ENCODE measurements at places on chromosomes 6 and 20. TPM values are rescaled to one million over a fixed set of nuclear protein-coding genes. Genes with fewer than 3 reads are reported as not detected.

DNA sequence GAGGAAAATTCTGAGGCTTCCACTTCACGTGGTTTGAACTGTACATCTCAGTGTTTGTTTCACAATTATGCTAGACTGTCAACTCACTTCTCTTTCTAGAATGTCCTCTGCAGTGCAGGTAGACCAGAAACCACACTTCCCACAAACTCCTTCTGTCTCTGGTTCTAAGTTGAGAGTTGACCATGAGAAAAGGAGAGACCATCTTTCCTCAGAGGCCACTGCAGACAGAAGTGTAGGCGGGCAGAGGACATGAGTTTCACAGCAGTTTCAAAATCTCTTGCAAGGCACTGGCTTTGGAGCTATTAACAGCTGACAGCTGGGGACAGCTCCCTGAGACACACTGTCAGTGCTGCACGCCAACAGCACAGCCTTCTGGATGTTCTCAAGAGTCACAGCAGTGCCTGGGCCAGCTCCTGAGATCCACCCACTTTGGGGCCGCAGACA is 55.4 kb upstream of the MOXD1 start:
- peak; percentile 90 for DNase-seq

GRCh38 chr20:24933266-24933908 is 15.7 kb upstream of the CST7 start:
- no peak for DNase-seq

GRCh38 chr6:154360476-154360875 is 3.9 kb upstream of the IPCEF1 start:
- no peak for DNase-seq

- DNase-seq = no peak
Measured at GRCh38 chr6:32627249-32627648, 10.0 kb upstream of the HLA-DQA1 start.

BMP2 gene
- 0.25 TPM for polyA plus RNA-seq

DNA sequence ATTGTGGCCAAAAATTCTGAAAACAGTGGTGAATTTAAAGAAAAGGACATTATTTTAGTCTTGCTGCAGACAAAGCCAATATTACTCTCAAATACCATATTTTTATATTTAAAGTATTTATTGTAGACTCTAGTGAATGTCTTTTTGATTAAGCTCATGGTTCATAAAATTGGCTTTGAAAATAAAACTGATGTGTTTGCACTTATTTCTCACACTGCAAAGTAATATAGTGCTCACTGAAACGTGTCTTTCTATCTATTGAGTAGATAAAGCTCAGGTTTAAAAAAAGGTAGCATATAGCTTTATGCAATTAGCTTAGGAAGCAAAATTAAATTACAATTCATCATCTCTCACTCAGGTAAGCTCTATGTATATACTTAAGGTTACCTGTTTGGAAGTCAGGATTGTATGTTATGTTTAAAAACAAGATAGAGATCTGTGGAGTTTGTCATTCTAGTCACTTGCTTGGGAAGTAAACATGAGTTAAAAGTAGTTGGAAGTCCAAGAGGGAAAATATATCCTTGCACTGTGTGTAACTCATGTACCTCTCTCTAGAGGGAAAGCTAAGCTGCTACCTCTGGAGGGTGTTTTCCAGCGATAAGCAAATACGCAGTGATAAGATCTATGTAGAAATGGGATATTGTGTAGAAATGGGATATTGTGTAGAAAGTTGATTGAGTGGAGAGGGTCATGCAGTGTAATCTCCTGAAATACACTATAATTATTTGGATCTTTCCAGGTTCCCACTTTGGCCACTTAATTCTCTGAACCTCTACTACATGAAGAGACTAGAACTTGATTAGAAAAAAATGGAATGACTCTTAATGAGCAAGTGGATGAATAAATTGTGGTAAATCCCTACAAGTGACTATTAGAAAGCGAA is 29.9 kb upstream of the SPTLC3 start:
- no peak for DNase-seq

DNA sequence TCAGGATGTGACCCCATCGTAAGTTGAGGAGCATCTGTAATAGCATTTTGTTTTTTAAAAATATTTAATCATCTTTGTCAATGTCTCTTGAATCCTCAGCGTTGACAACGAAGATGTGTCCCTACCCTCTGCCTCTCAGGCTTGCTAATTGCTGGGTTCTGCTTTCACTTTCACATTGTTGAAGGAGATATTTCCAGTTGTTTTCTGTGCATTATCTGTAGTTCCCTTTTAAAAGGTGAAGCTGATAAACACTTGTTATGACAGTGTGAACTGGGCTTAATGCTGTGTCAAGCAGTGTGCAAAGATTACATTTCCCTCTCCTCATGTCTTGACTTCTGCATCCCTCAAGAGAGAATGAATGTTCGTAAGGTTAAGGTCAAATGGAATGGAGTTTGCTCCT is 54.9 kb downstream of the CSE1L start:
- DNase-seq = no peak

DNA sequence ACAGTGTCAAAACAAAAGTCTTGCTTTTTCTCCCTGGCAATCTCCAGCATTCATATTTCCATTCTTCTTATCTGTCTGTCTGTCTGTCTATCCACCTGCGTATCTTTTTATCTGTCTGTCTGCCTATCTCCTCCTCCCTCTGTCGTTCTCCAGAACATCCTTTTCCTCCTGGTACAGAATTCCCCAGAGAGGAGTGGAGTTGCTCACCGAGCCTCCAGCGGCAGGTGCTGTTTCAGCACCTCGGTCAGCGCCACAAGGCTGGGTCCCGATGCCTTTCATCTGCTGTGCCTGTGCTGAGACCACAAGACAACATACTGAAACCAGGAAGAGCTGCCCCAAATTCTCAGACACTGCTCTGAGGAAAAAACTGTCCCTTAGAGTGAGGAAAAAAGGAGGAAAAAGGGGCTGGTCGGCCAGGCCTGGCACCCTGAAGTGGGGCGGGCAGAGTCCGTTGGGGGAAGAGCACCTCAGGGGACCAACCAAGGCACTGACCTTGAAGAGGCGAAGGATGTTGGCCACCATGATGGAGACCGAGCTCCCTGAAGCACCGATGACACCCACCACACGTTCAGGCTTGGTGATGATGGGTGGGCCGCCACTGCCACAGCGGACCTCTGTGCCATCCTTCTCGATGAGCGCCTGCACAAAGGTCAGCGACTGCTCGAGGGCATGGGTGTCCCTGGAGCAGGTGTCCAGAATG is 13.3 kb downstream of the GRM4 start:
- no peak for DNase-seq

DNA sequence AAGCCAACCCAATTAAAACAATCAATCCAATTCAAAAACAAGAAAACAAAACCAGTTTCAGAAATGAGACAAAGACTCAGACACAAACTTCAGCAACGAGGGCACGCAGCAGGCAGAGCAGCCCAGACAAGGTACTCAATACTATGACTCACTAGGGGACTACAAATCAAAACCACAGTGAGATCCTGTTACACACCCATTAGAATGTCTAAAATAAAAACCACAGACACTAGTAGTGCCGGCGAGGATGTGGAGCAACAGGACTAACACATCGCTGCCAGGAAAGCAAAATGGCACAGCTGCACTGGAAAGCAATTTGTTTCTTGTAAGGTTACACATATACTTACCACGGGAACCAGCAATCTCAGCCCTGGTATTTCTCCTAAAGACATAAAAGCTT is 28.4 kb upstream of the MAS1L start:
- DNase-seq = no peak

GABRR1 gene
- polyA plus RNA-seq = not detected

GRCh38 chr20:35260426-35260825 is 17.5 kb downstream of the MMP24OS start:
- DNase-seq = no peak

CAPN11 gene
- polyA plus RNA-seq = 0.05 TPM

DNA sequence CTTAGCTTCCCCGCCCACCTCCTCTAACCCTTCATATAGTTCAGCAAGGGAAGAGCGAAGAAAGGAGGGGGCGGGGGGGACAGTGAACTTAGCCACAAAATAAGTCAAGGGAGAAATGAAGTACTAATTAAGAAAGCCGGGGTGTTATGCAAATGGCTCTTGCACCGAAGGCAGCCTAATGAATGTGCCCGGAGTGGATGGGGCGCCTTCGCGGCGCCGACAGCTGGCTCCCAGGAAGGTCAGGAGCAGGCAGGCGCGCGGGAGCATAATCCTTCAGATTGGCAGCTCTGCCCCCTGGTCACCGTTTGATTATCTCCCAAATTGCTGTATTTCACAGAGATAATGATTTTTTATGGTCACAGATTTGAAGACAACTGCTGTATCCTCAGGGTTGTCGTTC is 395.1 kb downstream of the TFAP2B start:
- DNase-seq = no peak
